ENCODE measurements at places on chromosomes 13 and 19.

DNA sequence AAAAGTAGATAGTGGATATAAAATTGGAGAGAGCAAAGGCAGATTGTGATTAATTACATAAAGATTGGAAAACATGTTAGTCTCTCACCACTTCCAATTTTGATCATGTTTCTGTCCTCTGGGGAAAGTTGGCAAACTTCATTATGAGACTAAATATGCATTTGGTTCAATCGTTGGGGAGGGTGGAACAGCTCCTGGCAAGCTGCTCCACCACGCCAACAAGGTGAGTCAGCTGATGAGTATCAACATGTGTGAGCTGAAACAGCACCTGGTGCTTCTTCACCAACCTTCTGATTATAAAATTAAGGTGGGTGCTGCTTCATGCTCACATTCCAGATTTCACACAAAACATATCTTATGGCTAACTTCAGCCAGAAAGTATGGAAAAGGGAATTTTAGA, 1784.6 kb downstream of the SLITRK5 start:
- no peak for DNase-seq

DNA sequence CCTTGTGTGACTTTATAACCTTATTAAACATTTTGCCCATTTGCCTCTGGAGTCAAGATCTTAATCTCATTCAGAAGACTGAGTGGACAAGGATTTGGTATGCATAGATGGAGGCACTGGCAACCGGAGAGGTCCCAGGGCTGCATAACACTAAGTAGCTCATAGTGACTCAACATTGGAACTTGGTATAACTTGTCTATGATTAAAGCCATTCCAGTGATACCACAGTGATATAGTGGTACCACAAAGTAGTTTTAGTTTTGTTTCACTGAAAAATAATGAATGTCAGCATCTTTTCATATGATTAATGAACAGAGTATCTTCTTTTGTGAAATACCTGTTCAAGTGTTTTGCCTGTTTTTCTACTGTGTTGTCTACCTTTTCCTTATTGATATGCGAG, 26.4 kb downstream of the CDK8 start:
- DNase-seq: no peak

DNA sequence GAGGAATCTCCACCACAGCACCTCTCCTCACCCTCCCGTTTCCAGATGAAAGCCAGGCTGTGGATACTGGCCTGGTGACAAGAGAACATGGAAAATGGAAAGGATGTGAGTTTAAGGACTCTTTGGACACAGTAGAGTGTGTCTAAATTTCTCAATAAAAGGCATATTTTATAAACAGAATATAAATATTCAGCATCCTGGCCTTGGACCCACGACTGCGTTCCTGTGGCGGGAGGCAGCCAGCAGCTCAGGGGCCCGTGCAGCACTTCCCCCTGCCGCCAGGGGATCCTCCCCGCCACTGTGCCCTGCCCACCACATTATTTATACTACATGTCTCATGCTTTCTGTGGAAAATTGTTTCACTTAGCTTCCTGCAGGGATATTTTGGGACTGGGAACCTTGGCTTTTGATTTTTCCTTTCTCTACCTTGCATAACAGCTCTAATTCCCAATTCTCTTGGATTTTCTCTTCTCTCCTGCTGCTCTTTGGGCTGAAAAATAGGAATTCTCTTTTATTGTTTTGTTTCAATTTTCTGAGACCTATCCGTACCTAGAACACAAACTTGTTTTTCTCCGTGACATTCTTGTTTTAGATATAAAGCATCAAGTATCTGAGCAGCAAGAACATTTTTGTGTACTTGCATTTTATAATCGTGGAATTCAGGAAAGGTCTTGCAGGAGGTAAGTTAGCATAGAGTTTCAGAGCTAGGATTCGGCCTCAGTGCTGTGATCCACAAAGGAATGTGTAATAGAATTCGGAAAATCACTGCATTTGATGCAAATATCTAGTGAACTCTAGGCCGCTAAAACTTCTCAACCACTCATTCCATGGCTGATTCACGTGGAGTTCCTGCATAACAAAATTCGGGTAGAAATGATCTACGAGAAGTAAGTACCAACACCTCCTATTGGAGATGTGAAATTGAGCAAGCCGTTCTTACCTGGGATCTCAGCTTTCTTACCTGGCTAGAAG, 107.7 kb upstream of the SPATA13 start:
- no peak for DNase-seq

DNA sequence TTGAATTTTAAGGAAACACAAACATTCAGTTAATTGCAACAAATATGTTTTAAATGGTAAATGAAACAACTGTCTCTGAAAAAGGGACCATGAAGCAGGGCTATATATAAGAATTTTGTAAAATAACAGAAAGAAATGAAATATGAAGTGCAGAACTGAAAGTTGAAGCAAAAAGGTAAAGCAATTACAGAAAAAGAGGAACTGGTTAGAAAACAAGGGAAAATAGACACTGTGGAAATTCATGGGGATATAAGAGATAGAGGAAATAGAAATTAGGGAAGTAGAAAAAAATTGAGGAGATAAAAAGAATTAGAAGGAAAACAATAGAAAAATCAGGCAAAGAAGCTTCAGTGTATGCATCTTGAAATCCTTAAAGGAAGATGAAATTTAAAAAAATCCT, 40.0 kb upstream of the TDRD3 start:
- DNase-seq: no peak

GRCh38 chr19:48663667-48664066, 9.2 kb downstream of the NTN5 start:
- no peak for DNase-seq

DNA sequence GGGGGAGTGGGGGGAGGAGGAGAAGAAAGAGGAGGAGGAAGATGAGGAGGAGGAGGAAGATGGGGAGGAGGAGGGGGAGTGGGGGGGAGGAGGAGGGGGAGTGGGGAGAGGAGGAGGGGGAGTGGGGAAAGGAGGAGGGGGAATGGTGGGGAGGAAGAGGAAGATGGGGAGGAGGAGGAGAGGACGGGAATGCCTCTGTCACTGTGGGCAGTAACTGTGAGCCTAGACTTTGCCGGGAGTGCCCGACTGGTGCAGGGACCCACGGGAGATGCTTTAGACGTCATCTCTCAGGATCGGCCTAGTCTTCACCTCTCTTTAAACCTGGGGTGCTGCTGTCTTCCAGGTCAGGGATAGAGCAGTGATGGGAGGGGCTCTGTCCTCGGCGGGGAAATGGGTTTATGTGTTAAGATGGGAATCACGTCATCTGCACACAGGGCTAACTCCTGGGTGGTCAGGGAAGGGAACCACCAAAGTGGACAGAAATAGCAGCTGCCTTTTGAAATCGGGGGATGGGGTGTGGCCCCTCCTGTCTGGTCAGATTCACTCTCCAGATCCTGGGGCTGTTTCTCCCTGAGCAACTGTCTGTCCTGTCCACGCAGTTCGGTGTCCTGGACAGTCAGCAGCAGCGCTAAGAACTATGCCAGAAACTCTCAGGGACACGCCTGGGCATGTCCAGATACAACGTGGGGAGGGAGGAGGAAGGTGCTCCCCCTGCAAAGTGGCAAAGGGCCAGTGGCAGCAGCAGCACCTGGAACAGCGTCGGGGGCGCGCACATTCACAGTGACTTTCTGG, 26.9 kb downstream of the GAS6 start:
- DNase-seq: no peak

DNA sequence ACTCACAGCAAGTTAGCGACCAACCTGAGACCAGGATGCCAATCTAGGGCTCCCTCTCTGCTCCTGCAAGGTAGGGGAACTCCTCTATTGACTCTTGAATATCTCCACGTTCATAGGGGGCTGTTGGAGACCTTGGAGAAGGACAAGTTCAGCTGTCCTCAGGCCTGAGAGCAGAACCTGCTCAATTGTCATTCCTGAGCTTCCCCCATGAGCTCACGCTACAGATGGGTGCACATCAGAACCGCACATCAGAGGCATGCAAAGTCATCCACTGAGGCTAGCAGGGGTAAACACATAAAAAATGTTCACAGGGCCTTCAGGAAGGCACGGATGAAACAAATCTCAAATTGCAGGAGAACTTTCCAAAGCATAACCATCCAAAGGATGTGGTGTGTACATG, 168.8 kb upstream of the ZNF507 start:
- no peak for DNase-seq

- no peak for DNase-seq
Observed at GRCh38 chr13:103195762-103196161, 129.5 kb upstream of the SLC10A2 start.

DNA sequence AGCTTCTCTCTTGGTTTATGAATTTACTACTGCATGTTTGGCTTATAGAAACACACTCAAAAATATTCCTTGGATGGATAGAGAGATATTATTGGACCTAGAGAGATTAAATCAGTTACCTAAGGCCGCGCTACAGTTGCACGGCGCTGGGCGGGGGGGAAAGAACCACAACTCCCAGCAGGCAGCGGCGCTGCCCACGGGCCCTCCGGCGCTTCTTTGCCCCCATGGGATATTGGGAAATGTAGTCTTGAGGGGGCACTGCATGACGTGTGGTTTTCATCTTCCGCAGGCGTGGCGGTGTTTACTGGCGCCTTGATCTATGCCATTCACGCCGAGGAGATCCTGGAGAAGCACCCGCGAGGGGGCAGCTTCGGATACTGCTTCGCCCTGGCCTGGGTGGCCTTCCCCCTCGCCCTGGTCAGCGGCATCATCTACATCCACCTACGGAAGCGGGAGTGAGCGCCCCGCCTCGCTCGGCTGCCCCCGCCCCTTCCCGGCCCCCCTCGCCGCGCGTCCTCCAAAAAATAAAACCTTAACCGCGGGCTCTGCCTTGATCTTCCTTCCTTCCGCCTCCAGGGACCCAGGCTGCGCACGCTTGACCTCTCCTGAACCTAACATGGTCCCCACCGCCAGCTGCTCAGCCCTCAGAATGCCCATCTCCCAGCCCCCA, 4.8 kb downstream of the EMP3 start:
- DNase-seq: no peak

DNA sequence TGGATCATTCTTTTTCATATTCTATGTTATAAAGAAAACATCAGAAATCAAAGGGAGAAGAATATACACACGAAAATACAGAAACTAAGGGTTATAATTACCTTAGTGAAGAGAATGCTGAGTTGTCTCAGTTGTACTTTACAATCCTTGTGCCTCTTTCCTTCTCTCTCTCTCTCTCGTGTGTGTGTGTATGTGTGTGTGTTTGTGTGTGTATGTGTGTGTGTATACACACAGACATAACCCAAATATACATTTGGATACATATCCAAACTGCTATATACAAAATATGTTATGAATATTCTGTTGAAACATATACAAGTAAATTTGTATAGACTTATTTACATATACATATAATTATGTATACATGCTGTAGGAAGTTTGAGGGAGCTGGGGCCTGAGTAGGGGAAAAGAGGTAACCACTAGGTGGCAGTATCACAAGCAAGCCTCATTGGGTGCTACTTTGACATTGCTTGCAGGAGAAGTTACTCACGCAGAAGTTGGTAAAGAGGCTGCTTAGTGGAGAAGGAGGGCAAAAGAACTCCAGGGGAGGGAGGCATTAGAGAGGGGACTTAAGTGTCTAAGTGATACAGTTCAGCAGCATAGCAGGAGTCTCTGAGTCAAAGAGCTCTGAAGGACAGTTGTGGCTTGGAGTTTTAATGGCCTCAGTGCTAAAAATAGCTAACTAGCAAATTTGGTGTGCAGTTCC, 465.1 kb upstream of the PCDH20 start:
- peak; percentile 8 for DNase-seq

DNA sequence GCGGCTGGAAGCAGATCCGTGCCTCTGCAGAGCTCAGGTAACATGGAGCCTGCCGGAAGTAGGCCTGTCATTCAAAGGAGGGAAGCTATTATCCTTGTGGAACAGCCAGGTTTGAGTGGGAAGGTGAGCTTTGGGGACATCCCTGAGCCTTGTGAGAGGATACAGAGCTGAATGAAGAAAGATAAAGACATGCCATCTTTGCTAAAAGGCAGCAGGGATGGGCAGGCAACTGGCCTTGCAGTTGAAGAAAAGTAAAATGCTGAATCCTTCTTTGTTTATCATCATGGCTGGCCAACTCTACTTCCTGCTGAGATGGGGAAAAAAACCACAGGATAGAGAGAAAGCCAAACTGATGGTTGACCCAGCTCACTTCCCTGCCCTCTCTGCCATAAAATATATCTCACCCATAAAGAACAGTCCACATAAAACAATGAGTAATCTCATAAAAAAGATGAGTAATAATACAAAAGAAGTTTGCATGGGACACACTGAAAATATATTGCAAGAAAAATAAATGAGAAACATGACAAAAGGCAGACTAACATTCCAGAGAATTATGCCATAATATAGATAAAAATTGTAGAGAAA, 226.3 kb downstream of the DLEU7 start:
- peak; percentile 56 for DNase-seq

- DNase-seq: no peak
Observed at GRCh38 chr13:30998136-30999088, 66.0 kb downstream of the TEX26 start.

GRCh38 chr13:29993716-29994488, 143.5 kb upstream of the UBL3 start:
- DNase-seq: no peak

DNA sequence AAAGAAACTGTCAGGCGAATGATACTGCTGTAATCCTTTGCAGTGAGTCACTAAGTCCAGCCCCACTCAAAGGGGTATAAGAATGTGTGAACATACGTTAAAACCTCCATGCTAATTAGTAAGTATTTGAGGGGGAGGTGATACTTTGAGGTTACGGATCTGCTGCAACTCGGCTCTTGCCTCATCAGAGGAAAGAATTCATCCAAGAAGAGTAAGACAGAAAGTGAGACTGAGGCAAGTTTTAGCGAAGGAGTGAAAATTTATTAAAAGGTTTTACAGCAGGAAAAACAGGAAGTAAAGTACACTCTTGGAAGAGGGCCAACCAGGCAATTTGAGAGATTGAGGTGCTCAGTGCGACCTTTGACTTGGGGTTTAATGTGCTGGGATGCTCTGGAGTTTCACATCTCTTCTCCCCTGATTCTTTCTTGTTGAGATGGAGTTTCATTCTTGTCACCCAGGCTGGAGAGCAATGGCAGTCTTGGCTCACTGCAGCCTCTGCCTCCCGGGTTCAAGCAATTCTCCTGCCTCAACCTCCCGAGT, 9.8 kb downstream of the CLEC4M start:
- no peak for DNase-seq

DNA sequence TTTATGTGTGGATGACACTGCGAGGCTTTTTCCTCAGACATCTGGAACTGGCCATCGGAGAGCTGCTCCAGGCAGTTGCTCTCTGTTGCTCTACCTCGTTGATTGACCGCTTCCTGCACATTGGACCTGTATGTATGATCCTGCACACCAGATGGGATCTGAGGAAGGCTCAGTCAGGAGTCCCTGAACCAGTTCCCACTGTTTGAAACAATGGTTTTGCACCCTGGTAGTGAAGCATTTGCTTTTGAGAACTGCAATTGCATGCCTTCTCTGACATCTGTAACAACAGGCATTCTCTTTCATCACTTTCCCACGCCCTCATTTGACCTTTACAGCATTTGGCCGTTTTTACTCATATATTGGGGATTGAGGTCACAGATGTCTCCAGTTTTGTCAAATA, 61.1 kb upstream of the NPAS1 start:
- no peak for DNase-seq

GRCh38 chr13:84038001-84038400, 155.7 kb upstream of the SLITRK1 start:
- no peak for DNase-seq

DNA sequence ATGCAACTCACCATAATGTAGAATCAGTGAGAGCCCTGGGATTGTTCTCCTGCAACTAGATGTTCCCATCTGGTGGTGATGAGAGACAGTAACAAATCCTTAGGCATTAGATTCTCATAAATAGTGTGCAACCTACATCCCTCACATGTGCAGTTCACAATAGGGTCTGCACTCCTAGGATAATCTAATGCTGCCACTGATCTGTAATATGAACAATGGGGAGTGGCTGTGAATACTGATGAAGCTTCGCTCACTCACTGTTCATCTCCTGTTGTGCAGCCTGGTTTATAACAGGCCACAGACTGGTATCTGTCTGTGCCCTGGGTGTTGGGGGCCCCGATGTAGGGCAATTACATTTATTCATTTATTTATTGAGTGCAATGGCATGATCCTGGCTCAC, 86.9 kb downstream of the ZNF254 start:
- DNase-seq: no peak
